Heart left ventricle (tissue), 16 donors: ENCODE measurements at places on chromosomes 7 and 10. TPM values are rescaled to one million over a fixed set of nuclear protein-coding genes. Genes with fewer than 3 reads are reported as not detected.

DNA sequence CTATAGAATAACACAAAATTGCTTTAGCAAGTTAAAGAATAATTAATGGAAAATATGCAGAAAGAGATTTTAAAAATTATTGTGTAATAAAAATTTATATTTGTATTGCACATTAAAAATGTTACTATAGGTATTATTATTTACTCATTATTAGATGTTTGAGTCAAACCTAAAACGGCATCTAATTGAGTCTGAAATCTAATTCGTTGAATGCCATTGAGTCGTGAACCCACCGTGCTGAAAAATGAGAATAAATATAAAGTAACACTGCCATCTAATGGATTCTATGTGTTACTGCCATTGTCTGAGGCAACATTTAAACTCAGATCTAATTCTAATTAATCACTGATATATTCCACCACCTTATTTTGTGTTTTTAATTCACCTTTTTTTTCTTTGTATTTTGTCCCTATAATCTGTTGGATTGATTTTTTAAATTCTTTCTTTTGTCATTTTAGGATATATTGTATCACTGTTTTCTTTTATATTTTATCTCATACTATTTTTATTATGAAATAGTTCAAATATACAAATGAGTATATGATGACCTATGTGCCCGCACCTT, 62.2 kb downstream of the SAMD9 start:
- no peak for DNase-seq

DNA sequence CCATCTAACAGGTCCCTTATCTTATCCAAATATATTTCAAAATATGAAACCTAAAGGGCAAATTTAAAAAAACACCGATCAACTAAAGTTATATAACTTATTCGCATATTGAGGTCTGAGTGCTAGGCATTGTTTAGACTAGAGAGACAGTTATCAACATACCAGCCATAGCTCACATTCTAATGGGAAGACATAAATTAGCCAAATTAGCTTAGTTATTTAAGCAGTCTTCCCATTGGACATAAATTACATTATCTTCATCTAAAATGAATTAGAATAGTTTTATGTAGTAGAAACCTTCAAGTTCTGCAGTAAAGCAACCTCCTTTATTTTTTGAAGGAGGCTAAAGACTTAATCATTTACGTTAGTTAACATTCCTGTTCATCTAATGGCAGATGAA, 17.4 kb downstream of the KIF5B start:
- DNase-seq: no peak

PGAM2 gene
- total RNA-seq: 474 TPM

NAT16 gene
- not detected for total RNA-seq
